ENCODE measurements at places on chromosomes 3 and 15. TPM values are rescaled to one million over a fixed set of nuclear protein-coding genes. Genes with fewer than 3 reads are reported as not detected.

DNA sequence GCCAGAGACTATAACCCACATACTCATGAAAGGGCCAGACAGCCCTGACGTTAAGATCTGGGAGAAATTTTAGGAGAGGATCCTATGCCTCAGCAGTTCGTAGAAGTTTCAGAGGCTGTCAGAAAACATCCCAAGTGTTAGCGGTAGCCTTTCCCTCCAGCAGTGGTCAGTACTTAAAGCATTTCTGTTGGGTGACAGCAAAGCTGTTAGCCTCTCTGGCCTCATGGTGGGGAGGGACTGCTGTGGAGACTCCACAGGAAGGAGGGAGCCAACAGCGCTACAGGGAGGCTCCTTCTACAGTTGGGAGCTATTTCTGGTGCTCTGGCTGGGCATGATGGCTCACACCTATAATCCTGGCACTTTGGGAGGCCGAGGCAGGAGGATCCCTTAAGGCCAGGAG is 27.4 kb downstream of the IDH2 start:
- DNase-seq: no peak

CDCP1 gene
- total RNA-seq: 47.8 TPM

GRCh38 chr3:24287755-24288450 is 206.7 kb downstream of the THRB start:
- DNase-seq: no peak

GRCh38 chr3:157452097-157452496 is 15.4 kb downstream of the PTX3 start:
- DNase-seq: no peak

DNA sequence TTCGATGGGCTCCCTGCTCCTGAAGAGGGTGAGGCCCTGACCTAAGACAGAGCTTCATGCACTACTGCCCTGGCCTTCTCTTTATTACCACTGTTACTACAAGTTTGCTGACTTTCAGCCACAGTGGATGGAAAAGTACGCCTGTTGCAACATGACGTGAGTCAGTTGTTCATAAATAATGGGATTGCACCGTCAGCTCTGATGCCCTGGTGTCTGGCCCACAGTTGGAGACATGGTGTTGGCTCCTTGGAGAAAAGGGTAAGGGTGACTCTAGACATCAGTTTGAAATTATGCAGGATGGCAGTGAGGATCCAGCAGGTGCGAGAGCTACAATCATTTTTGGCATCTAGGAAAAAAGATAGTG is 5.5 kb downstream of the PAQR5 start:
- DNase-seq: peak; percentile 35
